Activated CD4-positive, alpha-beta T cell treated with anti-CD3 and anti-CD28 coated beads, Interleukin-2, amount 50 U/mL, for 4 hours (primary cell): ENCODE measurements at places on chromosomes 4 and X.

- DNase-seq: no peak
Measured at GRCh38 chr4:104451573-104451972, 43.1 kb downstream of the CXXC4 start.

GRCh38 chrX:145936769-145937168 is 119.1 kb downstream of the SLITRK2 start:
- no peak for DNase-seq

DNA sequence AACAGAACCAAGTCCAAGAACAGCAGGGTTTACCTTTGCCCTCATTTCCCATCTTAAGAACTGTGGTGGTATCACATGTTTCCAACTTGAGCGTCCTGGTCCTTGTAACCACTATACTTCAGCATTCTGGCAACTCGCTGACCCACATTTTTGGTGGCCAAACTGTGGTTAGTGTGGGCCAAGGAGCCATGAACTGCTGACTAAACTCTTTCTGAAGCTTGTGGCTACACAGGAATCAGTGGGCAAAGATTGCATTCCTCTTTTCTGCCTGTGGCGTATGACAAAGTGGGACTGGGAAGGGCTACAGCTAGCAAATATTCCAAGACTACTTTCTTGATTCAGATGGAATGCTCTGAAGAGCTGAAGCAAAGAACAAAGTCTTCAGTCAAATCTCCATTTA is 106.3 kb upstream of the MID1 start:
- DNase-seq: no peak

- DNase-seq: no peak
Measured at GRCh38 chrX:33307911-33308354, 96.6 kb upstream of the DMD start.

GRCh38 chr4:144650311-144651005 is 4.5 kb downstream of the HHIP start:
- no peak for DNase-seq

DNA sequence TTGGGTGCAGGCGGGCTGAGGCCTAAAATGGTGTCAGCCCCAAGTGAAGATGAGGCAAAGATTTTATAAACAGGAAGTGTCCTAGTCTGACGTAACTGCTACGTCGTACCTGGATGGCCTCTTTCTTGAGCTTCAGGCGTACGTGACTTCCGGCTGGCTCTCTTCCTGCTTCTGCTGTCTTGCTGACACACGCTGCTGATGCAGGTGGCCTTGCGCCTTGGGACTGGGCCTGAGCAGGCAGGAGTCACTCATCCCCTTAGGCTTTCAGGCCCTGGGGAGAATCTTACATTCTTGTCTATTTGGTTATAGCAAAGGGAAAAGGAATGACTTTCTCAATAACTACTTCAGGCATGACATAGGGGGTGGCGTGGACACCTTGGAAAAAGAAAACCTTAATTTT is 20.1 kb upstream of the ABRAXAS1 start:
- DNase-seq: no peak
